ENCODE measurements at places on chromosomes 11 and 22.

- DNase-seq = no peak
Measured at GRCh38 chr11:8658321-8659057, 24.0 kb downstream of the TRIM66 start.

GRCh38 chr11:16632295-16633200 is 105.9 kb upstream of the C11orf58 start:
- DNase-seq = no peak

GRCh38 chr11:6027501-6027900 is 3.1 kb downstream of the OR56A1 start:
- no peak for DNase-seq

DNA sequence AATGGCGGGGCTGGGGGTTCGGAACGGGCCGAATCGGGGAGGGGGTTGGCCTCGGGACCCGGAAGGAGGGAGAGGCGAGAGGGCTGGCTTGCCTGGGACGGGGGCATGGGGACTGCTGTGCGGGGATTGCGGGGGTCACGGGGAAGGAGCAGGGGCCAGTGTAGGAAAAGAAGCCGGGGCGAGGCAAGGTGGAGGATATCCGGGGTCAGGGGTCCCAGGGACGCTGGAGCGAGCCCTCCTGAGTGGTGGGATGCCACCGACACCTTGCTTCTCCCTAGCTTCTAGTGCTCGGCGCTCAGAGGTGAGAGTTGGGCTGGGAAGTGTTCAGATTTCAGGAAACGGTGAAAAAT is 426 bp upstream of the GDPD5 start:
- DNase-seq = no peak

DNA sequence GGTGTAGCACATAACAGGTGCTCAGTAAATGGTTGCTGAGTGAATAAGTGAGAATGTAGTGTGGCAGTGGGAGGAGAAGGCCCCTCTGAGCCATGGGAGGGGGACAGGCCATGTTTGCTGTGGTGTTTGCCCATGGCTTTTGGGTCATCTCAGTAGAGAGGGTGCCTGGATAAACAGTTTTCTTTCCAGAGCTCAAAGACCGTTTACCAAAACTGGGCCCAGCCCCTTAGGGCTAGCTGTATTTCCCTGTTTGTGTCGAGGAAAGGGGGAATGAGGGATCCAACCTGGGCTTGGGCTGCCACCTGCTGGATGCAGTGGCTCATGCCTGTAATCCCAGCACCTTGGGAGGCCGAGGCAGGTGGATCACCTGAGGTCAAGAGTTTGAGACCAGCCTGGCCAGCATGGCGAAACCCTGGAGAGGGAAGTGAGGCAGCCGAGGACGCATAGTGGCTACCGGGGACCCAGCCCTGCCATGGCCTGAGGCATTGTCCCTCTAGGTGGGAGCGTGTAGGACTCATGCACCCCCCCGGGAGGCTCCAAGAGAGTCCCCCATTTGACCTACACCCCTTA is 8.7 kb upstream of the LTO1 start:
- no peak for DNase-seq

DNA sequence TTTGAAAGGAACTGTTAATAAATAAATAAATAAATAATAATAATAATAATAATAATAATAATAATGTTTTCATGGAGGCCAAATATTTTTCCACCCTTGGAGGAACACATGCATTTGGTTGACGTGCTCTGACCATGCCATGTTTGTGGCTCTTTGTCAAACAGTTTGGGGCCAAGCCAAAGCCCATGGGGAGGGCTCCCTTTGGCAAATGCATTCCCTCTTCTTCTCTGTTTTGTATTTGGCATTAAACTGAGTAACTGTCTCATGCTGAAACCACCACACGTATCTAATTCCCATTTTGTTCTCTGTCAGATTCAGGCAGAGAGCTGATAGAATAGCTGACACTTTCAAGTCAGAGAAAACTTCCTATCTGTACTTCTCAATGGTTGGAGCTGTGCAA is 68.6 kb upstream of the PAX6 start:
- no peak for DNase-seq

DNA sequence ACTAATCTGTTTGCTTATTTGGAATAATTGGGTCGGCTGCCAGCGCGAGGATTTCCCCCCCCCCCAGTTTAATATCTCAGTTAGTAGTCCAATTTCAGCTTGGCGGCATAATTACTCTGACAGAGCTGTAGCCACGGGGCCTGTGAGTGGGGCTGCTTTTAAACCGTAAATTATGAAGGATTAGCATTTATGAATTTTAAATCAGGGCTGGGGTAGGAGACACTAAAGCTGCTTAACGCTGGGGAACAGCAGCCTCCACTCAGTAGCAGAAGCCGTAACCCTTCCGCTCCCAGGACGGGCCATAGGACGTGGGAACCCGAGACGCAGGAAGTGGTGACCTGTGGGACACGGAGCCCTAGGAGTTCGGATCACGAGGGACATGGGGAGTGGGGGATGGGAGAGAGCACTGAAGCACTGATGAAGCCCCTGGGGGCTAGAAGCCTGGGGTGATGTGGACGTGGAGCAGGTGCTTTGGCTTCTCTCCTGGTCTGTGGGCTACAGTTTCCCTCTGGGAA is 66.2 kb upstream of the LMO1 start:
- no peak for DNase-seq

DNA sequence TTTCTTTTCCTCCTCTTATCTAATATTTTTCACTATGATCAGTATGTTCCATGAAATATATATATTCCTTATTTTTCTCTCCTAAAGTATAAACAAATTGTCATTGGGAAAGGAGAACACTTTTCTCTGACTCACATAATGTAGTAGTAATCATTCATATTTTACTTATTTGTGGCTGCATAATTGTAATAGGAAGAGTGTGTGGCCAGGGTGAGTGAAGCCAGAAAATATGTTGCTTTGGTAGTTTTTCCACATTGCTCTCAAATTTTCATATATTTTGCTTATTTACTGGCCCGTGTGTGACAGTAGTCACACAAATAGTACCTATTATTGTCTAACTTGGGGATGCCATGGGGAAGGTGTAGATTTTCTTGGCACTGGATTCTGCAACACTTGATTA is 172.1 kb downstream of the DYNC2H1 start:
- no peak for DNase-seq

DNA sequence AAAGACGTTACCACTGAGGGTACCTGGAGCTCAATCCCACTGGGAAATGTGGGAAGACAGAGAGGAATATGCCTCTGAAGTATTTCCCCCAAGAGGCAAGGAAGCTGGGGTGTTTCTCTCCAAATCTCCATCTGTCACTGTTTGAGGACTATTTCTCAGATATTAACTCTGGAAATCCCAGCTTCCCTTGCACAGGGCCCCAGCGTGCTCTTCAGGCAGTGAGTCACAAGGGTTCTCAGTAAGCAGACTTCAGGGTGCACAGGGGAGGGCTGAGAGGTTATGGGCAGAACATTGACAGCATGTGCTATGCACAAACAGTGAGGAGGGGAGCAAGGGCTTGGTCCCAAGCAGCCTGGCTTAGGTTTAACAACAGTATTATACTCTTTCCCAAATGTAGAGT is 60.9 kb upstream of the EED start:
- no peak for DNase-seq

GRCh38 chr11:69364921-69365320 is 71.0 kb downstream of the MYEOV start:
- DNase-seq = no peak

DNA sequence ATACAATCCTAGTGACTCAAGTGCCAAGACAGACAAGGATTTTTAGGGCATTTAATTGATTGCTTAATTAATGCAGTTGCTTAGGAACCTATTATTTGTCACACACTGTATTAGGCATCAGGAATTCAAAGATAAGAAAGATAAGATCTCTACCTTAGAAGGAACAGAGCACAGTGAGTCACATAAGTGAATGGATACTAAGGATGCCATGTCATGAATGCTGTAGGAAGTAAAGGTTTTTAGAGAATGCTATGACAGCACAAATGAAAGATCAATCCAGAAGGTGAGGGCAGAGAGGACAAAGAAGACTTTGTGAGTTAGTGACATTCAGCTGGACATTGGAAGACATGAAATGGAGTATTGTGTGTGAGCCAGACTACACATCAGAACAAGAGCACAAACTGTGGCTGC is 147.9 kb upstream of the DDI1 start:
- DNase-seq = no peak

DNA sequence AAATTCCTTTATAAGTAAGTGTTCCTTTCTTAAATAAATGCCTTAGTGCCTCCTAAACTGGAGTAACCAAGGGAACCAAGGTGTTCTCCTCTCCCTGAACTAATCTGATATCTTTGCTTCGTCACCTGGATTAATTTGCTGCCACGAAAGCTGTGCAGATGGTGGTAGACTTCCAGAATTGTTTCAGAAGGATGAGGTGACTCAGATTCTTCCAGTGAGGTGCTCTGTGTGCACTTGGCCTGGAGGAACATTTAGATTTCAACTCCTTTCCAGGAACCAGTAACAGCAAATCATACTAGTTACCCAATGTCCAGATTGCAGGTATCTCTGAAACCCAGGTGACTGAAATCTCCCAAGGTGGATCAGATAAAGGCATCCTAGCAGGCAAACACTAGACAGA is 181.9 kb downstream of the FAT3 start:
- DNase-seq = no peak

DNA sequence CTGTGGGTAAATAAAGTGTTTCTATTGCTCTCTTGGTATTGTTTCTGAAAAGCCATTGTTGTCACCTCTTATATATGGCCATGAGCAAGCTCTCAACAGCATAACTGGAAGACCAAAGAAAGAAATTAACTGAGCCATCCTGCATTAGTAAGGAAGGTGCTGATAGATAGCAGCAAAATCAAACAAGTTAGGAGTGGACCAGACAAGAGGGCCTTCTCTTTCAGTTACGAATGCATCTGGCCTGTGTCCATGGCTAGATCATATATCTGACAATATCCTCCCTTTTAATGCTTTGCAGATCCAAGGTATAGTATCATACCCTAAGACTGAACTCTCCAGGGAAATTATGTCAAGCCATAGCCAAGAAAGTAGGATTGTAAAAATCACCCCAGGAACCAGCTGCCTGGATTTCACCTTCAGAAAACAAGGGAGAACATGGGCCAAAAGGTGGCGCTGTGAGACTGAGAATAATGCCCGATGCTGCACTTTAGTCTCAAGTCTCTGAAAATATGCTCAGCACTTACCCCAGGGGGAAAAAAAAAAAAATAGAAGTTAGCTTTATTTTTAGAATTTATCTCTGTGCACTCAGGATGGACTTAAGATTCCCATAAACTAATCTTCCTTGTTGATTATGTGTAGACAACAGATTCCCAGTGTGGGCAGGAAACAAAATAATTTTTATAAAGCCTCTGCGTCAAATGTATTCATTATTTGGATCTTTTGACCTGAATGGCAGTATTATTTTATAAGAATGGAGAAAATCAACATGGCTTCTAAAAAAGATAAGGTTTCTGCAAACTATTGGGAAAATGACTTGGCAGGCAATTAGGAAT is 415.1 kb downstream of the ETS1 start:
- DNase-seq = no peak

GRCh38 chr11:59212744-59213631 is at the start of gene MPEG1:
Gene MPEG1 (minus strand): TSS chr11:59212927. CDS start chr11:59212865, 62 bp downstream.
- no peak for DNase-seq

DNA sequence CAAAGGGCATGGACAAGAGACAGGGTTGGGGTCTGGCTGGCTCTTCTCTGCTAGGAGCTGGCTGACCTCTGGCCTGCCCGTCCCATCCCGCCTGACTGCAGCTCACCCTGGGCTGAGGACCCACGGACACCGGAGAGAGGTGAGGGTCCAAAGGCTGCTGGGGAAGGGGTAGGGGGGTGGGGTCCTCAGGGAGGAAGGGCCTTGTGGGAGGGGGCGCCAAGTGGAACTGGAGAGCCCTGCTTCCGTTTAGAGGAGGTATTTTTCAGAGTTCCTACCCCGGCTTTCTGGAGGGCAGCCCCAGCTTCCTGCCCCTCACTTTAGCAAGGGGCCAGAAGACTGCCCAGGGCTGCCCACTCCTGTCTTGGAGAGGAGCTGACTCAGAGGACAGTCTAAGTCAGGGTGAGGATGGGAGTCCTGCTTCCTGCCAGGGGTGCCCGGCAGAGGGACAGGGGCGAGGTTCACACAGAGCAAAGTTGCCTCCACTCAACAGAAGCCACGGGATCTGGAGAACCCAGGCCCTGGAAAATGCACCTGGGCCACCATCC is 7.1 kb downstream of the LARGE2 start:
- no peak for DNase-seq

DNA sequence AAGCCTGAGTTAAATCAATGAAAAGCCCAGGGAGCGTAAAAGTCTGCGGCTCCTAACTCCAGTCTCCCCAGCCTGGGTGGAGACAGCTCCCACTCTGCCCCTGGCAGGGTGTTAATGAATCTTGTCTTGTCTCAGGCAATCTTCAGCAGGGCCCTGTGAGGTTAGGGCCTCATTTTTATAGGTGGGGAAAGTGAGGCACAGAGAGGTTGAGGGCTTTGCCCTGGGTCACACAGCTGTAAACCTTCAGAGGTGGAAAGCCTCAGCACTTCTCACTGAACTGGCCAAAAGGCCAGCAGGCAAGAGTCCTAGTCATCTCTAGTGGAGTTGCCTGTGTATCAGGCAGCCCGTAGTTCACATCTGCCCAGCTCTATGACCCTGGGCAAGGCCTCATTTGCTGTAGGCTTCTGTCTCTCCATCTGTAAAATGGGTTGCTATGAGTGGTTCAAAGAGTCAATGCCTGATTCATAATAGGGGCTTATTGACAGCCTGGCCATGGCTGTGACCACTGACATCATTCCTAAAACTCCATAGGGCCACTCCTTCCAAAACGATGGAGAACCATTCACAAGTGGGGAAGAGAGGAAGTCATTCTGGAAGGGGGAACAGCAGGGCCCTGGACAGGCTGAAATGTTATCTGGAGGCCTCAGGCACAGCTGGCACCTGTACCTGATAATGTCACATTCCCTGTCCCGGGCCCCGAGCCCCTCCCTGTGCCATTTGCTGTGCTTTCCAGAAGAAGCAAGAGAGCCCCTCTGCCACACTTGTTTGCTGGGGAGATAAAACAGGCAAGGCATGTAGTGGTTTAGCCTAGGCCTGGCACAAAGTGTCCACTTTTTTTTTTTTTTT is 6.0 kb downstream of the CBX7 start:
- DNase-seq = no peak

GRCh38 chr22:20656902-20657836 is 116.7 kb upstream of the SERPIND1 start:
- no peak for DNase-seq
